ENCODE measurements at places on chromosomes 4 and X.

GRCh38 chrX:17817251-17817650 is 43.8 kb downstream of the RAI2 start:
- no peak for DNase-seq

DNA sequence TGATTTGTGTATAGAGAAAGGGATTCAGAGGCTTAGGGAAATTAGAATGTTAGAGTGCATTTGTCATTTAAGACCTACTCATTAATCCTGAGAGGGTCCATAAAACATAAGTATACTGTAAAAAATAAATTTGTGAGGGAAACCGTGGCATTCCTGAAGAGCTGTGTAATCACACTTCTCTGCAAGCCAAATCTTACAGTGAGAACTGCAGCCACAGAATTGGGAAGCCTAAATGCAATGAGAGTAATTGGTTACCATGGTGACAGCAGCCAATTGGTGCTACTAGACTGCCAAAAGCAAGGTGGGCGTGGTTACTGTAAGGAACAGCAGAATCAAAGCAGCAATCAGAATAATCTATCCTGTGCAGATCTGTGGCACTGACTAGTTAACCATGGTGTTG is 345.2 kb upstream of the GRID2 start:
- DNase-seq, result peak; percentile 4

DNA sequence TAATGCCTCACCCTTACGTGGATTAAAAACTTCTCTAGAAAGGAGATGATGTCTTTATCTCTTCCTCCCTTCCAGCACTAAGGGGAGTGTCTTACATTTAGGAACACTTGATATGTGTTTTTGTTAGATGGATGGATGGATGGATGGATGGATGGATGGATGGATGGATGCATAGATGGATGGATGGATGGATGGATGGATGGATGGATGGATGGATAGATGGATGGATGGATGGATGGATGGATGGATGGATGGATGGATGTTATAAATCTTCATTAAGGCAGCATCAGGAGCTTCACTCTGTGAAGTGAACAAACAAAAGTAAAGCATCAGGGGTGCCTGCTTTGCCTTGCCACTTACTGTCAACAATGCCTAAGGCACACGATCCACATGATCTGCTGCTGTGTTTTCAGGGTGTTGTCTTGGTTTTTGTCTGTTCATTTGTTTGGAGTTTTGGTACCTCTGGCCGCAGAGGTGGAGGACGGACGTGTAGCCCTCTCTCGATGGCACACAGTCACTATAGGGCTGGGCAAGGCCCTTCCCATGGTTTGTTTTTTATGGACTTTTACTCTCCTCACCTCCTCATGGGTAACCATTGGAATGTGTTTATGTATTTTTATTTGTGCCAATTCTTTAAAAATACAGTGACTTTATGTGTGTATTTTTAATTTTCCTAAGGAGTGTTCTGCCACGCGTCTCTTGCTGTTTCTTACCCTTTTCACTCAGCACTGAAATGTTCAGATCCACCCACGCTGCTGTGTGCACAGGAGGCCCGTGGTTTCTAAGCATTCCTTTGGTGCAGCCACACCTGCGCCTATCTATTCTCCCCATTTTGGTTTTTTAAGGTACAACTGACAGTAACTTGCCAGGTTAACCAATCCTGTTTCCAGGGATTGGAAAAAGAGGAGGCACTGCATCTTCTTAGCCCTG is 91.8 kb upstream of the ENPP6 start:
- DNase-seq, result no peak

DNA sequence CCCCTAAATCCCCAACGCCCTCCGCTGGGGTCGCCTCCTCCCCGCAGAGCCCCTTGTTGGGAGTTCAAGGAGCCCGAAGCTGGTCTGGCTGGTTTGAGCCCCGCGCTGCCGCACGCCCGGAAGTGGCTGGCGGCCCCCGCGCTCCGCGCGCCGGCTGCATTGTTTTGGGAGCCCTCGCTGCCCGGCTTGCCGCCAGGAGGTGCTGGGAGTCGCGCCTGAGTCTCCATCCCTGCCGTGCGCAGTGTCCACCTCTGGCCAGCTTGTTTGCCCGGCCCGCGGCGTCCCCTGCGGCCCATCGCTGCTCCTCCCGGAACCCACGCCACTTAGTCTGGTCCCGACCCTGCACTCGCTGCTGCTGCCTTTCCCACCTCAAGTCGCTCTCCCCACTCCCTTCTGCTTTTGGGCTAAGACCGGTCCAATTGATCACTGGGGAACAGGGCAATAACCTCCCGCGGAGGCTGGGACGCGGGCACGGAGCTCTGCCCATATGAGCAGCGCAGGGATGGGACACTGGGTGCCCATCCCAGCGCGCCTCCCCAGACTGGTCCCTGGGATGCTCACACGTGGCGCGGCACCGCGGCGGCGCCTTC is 2.2 kb upstream of the SFRP2 start:
- DNase-seq, result peak; percentile 43

DNA sequence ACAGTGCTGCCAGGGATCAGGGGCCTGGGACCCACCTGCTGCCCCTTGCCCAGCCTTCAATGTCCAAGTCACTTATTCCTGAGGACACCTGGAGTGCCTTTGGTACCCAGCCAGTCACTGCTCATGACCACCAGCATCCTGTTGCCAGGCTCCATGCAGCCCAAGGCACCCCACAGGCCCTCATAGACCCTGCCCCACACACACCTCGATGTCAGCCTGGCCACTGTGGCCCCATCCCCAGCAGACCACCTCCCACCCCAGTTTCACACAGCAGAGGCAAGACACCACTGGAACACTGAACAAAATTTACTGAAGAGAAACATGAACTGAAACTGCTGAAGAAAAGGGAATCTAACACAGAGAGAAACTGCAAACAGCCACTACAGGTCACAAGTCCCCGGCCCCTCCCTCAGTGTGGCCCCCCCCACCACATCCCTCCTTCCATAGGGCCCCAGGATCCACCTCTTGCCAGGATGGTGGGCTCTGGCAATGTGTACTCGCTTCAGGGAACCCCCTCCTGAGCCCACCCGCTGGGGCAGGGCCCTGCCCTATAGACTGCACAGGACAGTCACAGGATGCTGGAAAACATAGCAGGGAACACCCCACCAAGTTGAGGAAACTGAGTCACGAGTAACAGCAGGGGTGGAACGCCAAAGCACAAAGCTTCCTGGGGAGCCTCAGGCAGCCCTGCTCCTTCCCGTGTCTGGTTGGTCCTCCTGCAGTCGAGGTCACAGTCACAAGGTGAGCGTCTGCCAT is 5.2 kb downstream of the PNMA5 start:
- no peak for DNase-seq

GRCh38 chrX:123303429-123303828 is 119.4 kb downstream of the GRIA3 start:
- DNase-seq, result no peak

DNA sequence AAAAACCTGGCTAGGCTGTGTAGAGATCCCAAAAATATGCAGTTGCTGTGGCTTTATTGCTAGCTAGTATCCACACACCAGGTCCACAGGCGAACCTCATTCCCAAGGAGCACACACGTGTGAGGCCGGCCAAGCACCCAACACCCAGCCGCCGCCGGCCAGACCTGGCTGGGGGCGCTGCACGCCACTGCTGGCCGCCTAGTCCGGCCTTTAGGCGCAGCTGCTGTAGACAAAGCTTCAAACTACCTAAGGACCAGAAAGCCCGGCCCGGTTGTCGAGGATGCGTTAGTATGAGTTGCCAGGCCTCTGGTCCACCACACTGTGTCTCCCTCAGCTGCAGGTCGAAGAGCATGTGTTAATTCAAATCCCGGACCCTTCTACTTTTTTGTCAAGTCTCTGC is 3.1 kb downstream of the POU3F4 start:
- no peak for DNase-seq

DNA sequence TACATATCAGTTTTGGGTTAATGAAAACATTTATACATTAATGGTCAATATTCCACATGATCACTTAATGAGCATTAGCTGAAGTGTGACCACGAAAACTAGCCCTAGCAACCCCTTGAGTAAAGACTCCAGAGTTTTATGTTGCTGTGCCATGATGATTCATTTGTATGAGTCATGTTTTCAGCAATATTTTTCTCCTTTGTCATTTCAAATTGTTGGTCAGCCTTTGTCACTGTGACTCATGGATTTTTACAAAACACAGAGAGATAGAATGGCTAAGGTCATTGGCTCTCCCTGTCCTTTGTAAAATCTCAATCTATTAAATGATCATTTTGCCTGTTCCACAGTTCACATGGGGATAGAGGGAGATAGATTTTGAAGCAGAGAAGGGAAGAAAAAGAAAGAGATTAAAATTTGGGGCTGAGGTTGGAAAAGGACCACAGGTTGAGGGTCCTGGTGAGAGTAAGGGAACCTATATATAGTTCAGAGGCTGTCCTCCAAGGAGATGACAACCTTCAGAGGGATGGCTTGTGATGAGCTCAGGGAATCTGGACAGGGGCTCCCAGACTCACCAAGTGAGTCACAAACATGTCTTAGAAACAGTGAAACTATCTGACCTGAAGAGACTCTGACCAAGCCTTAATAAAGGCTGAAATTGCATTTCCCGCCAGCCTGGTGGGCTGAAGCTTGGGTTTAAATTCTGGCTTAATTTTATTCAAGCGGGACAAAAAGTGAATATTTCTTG is 25.6 kb downstream of the NR0B1 start:
- DNase-seq, result peak; percentile 69

DNA sequence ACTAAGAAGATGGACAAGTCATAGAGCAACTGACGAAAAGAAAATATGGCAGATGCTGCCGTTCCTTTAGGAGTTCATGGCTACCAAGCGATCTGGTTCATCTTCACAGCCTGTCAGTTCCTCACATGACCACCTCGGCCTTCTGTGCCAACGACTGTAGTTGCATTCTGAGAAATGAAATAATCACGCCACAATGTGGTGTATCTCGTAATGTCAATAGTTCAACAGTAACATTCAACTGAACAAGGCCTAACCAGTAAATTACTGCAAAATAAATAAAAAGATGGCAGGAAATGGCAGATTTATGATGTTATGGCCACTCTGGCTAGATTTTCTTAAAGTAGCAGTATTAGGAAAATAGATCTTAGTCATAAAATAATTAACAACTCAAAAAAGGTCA is 4.4 kb downstream of the GPRIN3 start:
- DNase-seq, result no peak

DNA sequence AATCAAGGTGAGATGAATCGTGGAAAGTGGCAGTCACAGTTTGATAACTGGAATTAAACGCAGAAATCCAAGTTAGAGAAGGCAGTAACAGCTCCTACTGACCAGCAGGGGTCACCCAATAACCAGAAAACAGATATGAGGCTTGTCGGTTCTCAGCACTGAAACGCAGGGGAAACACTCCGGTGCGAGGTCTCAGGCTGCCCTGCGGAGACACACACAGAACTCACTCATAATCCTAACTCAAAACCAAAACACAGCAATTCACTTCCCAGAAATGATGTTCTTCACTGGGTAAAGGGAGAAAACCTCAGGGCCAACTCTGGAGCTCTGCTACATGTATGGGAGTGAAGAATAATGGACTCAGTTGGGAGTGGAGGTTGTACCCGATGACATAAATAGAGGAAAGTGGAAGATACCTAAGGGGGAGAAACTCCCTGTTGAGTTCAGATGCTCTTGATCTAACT is 384.4 kb downstream of the RAPGEF2 start:
- peak; percentile 69 for DNase-seq

GRCh38 chr4:73871511-73872310 is 2.5 kb downstream of the CXCL1 start:
- DNase-seq, result no peak

- DNase-seq, result peak; percentile 5
Observed at GRCh38 chrX:109472939-109473735, 8.7 kb downstream of the GUCY2F start.

Measured in AG08396 (cell line).